ENCODE measurements at places on chromosomes 12 and 14. TPM values are rescaled to one million over a fixed set of nuclear protein-coding genes. Genes with fewer than 3 reads are reported as not detected.

MYH6 gene
- 3,910 TPM for total RNA-seq

DNA sequence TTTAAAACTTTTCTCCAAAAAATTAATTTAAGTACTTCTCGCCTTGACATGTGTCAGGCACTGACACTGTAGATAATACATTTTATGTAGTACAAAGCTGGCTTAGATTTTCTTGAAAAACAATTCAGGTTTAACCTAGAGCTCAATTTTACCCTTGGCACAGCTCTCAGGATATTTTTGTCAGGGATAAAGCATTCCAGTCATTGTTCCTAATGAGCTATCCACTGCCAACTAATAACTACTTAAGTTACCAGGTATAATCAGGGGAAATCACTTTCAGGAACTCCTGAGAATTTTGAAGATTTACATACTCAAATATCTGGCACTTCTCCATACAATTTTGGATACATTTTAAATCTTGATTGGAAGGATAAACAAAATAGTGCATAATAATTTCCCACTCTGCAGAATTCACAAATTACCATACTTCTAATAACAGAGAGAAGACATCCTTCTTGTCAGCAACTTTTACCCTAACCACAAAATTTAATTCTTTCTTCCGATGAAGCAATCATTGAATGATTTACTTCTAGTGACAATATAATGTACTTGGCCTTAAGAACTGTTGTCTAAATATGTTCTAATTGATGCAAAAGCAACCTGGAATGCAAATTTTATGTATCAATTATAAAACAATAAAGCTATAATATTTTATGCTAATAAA is 4.8 kb downstream of the RASSF9 start:
- no peak for DNase-seq

DNA sequence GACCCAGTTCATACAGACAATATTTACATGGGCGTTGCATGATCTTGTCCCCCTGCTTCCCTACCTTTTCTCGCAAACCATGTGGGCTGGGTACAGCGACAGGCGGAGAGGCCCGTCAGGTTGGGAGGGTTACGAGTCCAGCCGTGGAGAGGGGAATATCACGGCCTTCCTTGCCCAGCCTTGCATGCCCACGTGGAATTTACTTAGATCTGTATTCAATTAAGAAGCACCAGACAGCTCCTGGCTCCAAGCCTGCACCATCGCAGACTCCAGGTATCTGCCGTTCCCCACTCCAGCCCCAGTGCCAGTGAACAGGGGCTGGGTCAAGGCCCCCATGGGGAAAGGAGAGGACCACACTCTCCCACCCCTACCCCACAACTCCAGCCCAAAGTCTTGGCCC is 29.8 kb downstream of the BCL11B start:
- DNase-seq: no peak

GRCh38 chr14:90742252-90742651 is 74.0 kb downstream of the TTC7B start:
- DNase-seq: no peak

- no peak for DNase-seq
Observed at GRCh38 chr12:65830305-65830704, 6.0 kb downstream of the HMGA2 start.
